ENCODE measurements at places on chromosomes 5 and 9.
A peak's percentile ranks its signal among the peaks of the same experiment; 100 is the strongest.

- no peak for DNase-seq
These were observed 111.5 kb downstream of the SAXO1 start for GRCh38 chr9:18921366-18922075.

- no peak for DNase-seq
These were observed 578.6 kb downstream of the ACTL7B start for GRCh38 chr9:108277216-108277615.

DNA sequence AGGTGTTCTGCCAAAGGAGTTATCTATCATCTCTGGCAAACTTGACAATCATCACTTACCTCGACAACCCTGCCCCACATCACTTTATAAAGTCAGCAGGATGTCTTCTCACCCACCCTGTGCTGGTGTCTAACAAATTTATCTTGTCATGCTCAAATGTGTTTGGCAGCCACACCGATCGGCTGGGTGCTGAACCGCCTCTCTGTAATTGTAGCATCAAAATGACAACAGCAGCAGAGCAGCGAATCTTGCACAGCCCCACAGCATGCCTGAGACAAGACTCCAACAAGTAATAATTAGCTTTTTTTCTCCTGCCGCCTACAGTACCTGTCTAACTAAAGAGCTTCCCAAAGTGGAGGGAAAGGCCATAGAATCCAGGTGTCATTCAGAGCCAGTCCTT lies 176.2 kb downstream of the NR3C1 start:
- DNase-seq, result no peak

DNA sequence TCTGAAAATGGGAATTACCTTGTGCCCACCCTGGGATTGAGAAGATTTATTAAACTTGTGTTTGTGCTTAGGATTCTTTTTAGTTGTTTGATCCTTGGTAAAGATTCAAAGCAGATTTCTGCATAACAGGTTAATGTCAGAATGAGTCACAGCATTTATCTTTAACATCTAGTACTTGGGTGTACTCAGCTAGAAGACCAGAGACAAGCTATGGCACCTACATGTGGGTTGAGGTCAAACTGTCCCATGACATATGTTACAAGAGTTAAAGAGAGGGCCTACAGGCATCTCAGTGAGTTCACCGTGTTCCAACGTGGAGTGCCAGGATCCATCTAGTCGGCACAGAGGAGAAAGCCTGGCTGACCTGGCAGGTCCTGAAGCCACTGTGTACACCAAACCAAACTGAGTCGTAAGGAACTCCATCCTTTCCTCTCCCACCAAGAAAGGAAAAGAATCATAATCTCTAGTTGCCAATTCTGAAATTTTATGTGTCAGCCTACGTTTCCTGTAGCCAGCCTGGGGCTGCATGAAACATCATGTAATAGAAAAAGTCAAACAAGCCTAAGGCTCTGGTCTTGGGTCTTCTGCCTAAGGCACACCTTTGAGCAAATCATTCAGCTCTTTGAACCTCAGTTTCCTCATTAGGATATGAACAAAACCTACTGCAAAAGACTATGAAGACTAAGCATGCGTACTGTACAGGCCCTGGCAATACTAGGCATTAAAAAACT lies 73.7 kb downstream of the RCL1 start:
- no peak for DNase-seq

- no peak for DNase-seq
These were observed 14.8 kb downstream of the SAXO1 start for GRCh38 chr9:19018201-19018600.

GRCh38 chr5:139955053-139955605 lies 88.0 kb downstream of the NRG2 start:
- DNase-seq, result no peak

GRCh38 chr5:68026092-68026885 lies 189.3 kb upstream of the PIK3R1 start:
- no peak for DNase-seq

- no peak for DNase-seq
These were observed 3.0 kb upstream of the CTSV start for GRCh38 chr9:97041898-97042297.

DNA sequence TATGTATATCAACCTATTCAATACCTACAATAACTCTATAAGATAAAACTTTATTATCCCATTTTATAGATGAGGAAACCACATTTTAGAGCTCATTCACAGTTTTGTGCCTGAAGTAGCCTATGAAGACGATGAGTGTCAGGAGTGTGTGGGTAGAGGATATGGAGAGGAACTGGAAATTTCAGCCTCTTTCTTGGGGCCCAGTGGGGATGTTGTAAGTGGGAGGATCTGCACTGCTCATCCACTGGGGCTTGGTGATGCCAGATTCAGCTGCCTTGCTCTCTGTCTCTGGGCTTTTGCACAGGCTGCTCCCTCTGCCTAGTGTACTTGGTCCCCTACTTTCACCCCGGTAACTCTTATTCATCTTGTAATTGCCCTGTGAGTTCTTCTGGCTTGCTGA lies 194.7 kb downstream of the SREK1 start:
- no peak for DNase-seq

GRCh38 chr5:176589039-176589769 lies 20.8 kb downstream of the GPRIN1 start:
- DNase-seq, result no peak

DNA sequence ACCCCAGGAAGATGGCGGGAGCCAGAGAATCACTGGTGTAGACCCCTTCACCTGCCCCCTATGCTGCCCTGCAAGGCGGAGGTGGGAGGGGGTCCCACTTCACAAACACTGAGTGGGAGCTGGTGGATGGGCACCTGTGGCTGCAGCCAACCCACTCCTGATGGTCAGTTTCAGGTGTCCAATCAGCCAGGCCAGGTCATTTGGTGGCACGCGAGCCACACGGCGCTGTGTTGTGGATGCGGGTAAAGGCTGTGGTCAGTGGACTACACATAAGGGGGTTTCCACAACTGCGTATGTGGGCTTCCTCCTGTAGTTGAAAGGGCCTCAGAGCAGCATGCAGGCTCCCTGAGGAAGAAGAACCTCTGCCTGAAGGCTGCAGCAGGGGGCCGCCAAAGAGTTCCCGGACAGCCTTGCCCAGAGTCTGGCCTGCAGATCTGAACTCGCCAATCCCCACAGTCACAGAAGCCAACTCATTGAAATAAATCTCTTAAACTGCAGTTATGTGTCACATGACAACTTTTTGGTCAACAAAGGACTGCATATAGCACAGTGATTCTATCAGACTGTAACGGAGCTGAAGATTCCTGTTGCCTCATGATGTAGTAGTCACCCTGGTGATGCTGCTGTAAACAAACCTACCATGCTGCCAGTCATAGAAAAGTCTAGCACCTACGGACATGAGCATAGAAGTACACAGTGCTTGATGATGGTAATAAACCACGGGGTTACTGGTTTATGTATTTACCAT lies 284.7 kb upstream of the IRX2 start:
- no peak for DNase-seq

DNA sequence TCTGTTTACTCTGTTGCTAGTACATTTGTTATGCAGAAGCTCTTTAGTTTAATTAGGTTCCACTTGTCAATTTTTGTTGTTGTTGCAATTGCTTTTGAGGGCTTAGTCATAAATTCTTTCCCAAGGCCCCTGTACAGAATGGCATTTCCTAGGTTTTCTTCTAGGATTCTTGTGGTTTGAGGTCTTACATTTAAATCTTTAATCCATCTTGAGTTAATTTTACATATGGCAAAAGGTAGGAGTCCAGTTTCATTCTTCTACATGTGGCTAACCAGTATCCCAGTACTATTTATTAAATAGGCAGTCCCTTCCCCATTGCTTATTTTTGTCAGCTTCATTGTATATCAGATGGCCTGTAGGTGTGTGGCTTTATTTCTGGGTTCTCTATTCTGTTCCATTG lies 792.4 kb downstream of the PTPRD start:
- no peak for DNase-seq

DNA sequence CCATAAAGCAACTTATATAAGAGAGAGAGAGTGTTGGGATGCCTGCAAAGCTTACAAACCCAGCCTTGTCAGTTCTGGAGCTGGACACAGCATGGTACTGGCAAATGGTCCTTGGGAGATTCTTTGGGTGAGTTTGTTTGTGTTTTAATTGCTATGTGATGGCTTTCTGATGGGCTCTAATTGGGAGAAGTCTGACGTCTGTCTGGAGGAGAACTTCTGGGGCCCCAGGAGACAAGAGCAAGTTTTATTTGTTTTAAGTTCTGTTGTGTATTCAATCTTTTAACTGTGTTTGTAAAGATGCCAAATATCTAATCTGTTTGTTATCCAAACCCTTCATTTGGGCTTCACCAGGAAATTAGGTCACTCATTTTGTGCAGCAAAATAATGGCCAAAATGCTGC lies 50.3 kb upstream of the AFAP1L1 start:
- DNase-seq, result no peak

GRCh38 chr9:103837940-103838339 lies 256.2 kb upstream of the SMC2 start:
- DNase-seq, result no peak

DNA sequence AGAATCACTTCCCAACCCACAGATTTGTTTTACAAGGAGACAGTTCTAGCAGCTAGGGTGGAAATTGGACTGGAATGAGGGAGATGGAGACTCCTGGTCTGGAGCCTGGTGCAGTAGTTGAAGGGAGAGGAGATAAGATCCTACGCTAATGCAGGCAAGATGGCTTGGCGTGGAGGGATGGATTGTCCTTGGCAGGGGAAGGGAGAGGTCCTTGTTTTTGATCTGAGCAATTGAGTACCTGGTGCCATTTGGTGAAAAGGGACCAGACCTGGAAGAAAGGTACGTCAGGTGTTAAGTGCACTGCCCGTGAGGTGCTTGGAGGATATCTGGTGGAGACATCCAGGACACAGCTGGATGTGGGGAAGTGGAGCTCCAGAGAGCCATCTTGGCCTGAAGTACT lies 35.7 kb downstream of the ANGPTL2 start:
- DNase-seq, result no peak

DNA sequence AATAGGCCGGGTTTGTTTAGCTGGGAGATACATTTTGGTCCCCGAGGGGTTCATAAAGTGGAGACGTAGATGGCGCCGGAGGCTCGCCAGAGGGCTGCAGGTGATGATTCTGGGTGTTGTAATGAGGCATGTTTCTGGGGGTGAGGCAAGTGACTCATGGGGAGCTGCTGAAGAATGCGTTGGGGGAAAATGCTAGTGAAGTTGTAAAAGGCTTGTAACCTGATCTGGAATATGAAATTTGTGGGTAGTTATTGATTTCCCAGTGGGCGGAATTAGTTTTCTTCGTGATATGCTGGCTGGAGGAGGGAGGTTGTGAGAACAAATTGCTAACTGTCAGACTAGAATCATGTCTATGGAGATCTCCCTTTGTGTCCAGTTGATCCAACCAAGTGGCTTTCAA lies 158.3 kb downstream of the DOCK2 start:
- DNase-seq, result no peak

- no peak for DNase-seq
These were observed 39.7 kb downstream of the FABP6 start for GRCh38 chr5:160269017-160269416.

DNA sequence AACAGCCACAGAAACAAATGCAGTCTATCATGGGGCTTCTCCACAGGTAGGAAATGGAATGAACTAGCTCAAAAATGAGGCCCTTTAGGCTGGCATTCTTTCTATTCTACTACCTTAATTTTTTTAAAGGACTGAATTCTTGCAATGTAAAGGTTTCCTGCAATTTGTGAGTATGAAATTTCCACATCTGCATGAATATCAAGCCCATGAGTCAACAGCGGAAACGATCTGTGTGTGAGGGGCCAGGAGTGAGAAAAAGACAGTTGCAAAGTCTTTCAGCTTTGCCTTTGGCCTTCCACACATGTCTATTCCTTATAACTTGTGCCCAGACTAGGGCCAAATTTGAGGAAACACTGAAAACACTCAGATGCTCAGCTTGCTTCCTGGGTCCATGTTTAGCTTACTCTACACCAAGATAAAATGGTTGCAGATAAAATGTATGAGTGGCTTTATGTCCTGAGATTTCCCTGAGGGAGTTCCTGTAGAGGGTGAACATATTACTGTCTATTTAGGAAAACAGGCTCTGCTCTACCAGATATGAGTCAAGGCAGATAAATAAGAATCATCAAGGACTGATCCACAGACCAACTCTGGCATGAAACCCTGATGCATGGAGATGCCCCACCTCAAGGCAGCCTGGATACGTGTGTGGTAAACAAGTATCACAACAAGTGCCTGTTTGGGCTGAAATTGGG lies 46.5 kb downstream of the RETREG1 start:
- no peak for DNase-seq

- no peak for DNase-seq
These were observed 4.7 kb downstream of the TLE1 start for GRCh38 chr9:81684635-81685034.

- DNase-seq, result no peak
These were observed 121.0 kb upstream of the CD180 start for GRCh38 chr5:67317603-67318002.

DNA sequence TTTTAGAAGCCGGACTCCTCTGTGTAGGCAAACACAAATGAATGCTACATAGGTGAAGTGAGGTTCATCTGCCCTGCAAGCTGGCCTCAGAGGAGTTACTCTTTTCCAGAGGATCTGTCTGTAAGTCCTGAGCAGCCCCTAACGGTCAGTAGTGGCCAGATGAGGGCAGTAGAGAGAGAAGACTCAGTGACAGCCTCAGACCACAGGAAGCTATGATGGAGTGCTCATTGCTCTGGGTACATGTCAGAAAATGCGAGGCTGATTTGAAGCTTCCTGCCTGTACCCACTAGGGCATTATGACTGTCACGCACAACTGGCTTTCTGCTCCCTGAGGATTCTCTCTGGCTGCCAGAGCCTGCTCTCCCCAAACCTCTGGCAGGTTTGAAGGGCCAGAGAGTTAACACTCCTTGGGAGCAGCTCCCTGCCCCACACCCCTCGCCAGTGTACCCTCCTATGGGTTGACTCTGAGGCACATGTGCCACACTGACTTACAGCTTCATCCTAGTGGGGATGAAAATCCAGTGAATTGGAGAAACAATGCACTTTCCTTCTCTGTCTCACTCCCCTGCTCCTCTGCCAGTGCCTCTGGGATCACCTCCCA lies 141.5 kb downstream of the GABRG2 start:
- peak; percentile 23 for DNase-seq

DNA sequence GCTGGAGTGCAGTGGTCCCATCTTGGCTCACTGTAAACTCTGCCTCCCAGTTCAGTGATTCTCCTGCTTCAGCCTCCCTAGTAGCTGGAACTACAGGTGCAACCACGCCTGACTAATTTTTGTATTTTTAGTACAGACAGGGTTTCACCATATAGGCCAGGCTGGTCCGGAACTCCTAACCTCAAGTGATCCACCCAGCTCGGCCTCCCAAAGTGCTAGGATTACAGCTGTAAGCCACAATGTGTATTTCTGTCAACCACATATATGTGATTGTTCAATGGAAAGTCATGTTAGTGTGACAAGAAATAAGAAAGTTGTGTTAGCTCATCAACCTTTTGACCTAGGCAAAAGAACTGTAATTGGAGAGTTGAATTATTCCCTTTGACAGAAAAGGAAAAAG lies 677.1 kb upstream of the CHD1 start:
- DNase-seq, result no peak

Data from NCI-H1694 treated with DMSO at 0.1 percent for 48 hours (cell line).